A549 (cell line): ENCODE measurements at places on chromosomes 5 and 9. TPM values are rescaled to one million over a fixed set of nuclear protein-coding genes. Genes with fewer than 3 reads are reported as not detected.

DNA sequence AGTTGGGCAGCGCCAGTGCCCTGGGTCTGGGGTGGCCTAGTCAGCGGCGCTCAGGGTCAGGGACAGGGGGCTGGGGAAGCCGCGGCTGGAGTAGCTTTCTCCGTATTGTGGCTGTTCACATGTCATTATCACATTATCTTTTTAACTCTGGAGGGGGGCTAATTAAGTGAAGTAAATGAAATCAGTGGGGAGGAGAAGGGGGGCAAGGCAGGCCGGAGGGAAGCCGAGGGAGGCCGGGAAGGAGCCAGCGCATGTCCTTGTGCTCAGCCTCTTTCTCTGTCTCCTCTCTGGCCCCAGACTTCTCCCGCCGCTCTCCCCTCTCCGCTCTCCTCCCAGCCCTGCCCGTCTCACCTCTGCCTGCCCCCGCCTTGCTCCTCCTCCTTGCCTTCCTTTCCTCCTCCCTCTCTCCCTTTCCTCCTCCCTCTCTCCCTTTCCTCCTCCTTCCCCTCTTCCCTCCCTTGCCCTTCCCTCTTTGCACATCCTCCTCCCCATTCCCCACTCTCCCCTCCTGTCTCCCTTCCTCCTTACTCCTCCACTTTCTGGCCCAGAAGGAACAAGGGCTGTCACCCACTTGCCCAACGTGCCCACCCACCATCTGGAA is 38.7 kb downstream of the ASS1 start:
- no peak for DNase-seq

The SLC36A2 gene
- not detected in 3 replicates for polyA plus RNA-seq

The MUSK gene
- polyA plus RNA-seq, result not detected in 3 replicates

DNA sequence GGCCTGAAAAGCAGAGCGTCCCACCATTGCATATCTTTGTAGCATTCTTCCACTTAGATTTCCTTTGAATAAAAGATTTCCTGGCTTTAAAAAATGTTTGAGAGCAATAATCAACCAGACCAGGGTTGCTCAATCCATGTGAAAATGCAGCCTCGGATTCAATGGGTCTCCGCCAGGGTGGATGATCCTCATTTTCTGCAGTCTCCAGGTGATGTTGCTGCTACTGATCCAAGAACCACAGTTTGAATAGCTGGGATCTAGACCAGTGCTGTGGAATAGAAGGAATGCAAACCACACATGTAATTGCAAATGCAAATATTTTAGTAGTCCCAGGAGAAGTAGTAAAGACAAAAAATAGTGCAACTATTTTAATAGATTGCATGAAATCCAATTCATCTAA is 317.6 kb downstream of the IRX1 start:
- no peak for DNase-seq

The ZNF484 gene
- 2.3 to 2.6 TPM (median 2.4 TPM) in 3 replicates for polyA plus RNA-seq

DNA sequence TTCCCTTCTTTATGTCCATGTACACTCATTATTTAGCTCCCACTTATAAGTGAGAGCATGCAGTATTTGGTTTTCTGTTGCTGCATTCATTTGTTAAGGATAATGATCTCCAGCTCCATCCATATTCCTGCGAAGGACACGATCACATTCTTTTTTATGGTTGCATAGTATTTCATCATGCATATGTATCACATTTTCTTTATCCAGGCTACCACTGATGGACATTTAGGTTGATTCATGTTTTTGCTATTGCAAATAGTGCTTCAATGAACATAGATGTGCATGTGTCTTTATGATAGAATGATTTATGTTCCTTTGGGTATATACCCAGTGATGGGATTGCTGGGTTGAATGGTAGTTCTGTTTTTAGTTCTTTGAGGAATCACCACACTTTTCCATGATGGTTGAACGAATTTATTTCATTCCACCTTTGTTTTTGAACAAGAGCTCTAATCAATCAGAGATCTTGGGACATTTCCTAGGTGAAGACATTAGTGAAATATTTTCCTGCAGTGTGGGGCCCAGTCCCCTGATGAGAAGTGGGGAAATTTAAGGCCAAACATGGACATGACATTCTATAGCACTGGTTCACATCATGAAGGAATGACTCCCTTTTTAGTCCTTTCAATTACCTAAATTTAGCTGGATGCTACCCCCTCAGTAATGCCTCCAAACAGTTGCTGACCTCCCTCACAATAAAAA is 7.1 kb upstream of the TEX48 start:
- DNase-seq, result no peak

GRCh38 chr5:171845040-171845630 is 59.5 kb downstream of the SMIM23 start:
- DNase-seq, result no peak
